ENCODE measurements at places on chromosomes 4 and X.

GRCh38 chr4:176186671-176187395, 8.6 kb downstream of the SPATA4 start:
- DNase-seq: no peak

DNA sequence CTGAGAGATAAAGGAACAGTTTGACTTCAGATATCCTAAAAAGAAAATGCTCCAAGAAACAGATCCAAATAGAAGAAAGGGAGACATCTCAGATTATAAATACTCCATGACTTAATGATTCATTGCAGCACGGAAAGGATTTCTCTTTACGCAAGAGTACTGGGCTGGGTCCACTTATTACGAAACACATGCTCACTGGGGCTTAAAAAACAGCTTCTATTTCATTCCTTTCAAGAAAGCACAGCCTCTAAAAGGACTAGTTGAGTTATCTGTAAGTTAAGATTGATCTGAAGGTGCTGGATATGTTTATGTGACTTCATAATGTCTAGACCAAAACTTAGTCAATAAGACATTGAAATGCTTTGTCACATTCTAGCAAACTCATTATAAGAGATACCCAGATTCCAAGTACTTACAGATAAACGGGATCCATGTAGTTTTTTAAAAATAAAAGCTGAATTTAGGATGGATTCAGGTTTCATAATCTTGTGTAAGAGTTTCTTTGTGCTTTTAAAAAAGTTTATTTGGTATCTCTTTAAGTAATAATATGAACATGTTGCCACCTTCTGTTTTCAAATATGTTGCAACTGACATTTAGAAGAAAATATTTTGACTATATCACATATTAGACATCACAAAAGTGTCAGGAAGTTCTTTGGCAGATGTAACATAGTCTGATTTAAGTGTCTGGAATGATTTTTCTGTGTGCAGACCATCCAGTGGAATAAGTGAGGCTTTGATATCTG, 109.5 kb upstream of the MYOZ2 start:
- no peak for DNase-seq

DNA sequence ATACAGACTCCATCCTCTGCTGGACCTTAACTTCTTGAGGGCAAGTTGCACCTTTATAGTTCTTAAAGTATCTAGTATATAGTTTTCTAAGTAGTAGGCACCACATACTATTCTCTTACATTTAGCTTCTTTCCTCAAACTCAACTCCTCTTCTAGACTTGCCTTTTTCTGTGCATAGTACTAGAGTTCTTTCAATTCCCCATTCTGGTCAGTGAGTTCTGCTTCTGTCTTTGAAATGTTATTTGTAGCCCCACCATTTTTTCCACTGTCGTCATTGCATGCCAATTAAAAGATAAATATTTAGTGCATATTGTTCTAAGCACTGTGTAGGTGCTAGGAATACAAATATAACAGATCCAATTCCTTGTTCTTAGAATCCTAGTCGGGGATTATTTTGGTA, 31.6 kb downstream of the CDKL5 start:
- DNase-seq: no peak

- DNase-seq: no peak
Observed at GRCh38 chr4:35539404-35540055, 704.8 kb downstream of the ARAP2 start.

GRCh38 chr4:110867981-110868720, 245.3 kb upstream of the PITX2 start:
- DNase-seq: no peak

DNA sequence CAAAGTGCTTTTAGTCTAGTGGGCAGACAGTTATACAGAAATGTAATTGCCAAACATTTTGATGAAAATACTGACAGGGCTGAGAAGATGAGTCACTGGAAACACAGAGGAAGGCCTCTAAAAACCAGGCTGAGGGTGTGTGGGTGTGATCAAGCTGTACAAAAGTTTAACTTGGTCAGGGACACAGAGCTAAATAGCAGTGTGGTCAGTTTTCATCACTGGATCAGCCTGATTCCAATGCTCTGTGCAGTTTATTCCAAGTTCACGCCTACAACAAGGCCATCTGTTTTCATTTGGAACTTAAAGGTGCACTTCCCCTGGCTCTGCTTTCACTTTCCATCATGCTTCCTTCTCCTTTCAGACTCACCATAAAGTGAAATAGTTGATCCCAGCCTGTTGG, 10.6 kb downstream of the CENPVL3 start:
- no peak for DNase-seq

GRCh38 chrX:20412871-20413486, 146.3 kb upstream of the RPS6KA3 start:
- DNase-seq: peak; percentile 15

DNA sequence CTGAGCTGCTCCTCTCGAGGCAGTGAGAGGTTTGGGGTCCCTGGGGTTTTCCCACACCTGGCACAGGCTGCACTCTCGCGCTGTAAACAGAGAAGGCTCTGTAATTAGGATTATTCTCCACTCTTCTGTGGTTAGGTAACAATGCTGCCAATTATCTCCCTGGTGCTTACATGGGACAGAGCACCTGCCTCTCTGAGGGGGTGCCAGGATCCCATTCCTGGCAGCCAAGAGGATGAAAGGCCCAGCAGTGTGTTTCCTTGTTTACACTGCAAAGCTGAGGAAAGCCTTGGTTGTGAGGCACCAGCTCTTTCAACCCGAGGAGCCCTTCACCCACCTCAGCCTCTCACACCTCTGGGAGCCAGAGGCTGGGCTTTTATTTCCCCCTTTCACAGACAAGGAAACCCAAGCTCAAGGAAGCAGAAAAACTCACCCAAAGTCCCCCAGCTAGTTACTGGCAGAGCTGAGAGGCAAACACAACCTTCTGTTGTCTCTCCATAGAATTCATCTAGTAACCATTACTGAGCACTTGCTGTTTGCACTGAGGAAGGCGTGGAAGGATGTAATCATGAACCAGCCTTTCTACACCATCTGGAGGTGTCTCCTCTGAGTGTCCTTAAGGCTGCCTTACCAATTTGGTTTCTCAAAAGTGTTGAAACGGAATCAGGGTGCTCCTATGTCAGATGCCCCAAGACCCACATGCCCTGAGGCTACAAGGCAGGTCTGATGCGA, 39.7 kb upstream of the PROM1 start:
- no peak for DNase-seq

GRCh38 chr4:79476196-79476595, 68.2 kb upstream of the GK2 start:
- no peak for DNase-seq

- DNase-seq: no peak
Observed at GRCh38 chrX:78123190-78123589, 16.3 kb downstream of the TAF9B start.

DNA sequence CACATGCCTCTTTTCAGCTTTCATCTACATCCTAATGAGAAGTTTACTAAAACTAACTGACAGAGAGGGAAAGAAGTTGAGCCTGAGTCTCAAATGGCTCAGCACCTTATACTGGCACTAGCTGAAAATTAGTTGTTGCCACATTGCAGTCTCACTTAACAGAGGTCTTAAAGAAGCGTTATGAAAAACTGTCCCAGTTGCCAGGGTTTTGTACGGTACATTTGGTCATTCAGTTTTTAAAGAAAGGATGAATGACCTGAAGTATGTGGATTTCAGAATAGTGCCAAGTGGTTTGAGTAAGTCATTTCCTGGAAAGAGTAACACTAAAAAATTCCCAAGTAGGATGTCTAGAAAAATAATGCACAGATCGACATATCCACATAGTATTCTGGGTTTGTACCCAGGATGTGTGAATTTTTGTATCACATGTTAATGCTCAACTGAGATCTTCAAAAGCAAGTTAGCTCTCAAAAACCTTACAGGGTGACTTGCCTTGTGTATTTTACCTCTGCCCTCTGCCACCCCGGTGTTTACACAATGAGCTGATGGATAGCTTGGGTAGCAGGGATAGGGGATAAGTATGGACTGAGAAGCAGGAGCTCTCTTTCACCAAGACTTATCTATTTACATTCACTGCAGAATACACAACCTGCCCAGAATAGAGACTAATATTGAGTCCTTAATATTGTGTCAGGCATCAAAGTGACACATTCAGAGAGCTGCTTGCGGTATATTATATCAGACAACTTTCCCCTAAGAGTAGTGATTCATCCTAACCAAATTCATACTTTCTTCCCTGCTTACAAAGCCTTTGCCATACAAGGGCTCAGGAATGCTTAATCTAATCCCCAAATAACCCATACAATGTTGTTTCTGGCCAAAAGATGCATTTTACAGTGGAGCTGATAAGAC, 1075.7 kb upstream of the PABPC4L start:
- no peak for DNase-seq

- no peak for DNase-seq
Observed at GRCh38 chr4:188106454-188106853, 2.9 kb downstream of the TRIML2 start.

GRCh38 chr4:166077782-166078181, 204.7 kb downstream of the TLL1 start:
- DNase-seq: no peak

GRCh38 chr4:55269470-55269869, 76.6 kb upstream of the SRD5A3 start:
- no peak for DNase-seq

GRCh38 chr4:30717208-30718020, 2.8 kb upstream of the PCDH7 start:
- DNase-seq: no peak

GRCh38 chr4:173782660-173783059, 252.6 kb upstream of the HAND2 start:
- DNase-seq: no peak

DNA sequence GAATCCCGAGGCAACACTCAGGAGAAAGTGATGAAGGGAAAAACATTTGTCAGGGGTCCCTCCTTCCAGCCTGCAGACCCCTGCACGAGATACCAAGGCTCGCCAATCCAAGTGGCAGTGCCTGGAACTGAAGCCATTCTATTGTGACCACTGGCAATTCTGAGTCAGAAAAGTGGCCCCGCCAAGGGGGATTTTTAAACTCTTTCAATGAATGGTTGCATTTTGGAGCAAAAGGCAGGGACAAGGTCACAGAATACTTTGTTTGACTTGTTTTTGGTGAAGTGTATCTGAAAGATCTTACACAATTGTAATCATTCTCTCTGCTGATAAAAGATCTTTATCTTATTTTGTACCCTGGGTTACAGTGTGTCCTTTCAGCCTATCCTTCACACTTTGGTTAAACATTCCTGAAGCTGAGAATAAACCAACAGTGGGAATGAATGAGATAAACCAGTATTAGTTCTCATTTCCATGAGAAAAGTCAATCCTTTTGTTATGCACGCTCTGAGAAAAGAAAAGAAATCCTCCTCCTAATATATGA, 115.9 kb upstream of the PDLIM3 start:
- DNase-seq: no peak

DNA sequence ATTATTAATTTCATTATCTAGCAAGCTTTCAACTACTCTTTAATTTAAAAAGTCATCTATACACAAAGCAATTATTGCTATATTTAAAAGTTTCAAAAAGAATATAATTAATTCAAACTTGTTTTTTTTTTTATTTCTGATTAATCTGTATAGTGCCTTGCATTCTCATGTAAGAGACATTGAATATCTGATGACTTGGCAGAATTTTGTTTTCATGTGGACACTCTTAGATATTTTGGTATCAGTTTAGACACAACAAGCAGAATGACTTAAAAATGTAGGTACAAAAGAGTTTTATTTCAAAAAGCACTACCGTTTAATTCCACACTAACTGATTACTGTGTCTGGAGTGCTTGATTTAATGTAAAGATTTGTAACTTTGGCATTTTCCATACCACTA, 1129.6 kb downstream of the PDHA2 start:
- no peak for DNase-seq

DNA sequence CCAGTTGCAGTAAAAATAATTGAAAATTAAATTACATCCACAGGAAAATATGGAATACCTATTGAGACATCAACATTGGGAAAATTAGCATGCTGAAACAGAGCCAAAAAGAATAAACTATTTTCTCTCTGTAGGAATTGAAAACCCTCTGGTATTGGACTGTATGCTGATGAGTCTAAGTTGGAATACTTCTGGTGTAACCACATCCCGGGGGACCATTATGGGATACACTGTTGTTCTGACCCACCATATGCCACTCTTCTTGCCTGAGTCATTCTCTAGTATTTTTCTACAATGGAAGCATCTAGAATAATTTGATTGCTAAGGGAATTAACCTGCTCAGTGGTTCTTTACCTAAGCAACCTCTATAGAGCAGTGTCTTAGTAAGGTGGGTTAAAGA, 640.7 kb upstream of the AGA start:
- no peak for DNase-seq

All from stimulated activated CD8-positive, alpha-beta memory T cell treated with anti-CD3 and anti-CD28 coated beads, Interleukin-12 subunit alpha, Interleukin-12 subunit beta, amount 100 ng/mL, for 1 hour (primary cell).